ENCODE measurements at places on chromosomes 4 and X.

DNA sequence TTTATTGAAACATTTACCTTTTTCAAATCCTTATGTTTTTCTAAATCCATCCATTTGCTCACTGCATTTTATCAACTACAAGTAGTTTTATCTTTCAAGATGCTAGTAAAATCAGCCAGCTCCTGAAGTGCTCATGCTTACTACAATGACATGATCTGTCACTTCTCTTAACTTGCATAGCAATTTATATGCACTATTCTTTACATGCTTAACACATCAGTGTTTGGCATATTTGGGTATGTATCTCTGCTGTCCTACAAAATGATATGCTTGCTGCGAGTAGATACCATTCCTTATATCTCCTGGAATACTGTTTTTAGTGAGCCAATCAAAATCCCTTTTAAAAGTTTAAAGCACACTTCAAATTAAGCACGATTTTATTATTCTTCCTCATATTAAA is 2726.8 kb downstream of the PCDH7 start:
- no peak for DNase-seq

GRCh38 chrX:118720058-118720707 is 7.2 kb upstream of the IL13RA1 start:
- no peak for DNase-seq

DNA sequence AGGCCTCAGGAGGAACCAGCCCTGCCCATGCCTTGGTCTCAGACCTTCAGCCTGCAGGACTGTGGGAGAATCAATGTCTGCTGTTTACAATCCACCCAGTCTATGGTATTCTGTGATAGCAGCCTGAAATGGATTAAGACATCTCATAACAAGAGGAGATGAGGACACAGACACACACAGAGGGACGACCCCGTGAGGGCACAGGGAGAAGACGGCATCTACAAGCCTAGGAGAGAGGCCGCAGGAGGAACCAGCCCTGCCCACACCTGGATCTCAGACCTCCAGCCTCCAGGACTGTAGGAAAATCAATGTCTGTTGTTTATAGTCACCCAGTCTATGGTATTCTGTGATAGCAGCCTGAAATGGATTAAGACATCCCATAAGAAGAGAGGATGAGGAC is 3.3 kb downstream of the SLC25A6 start:
- no peak for DNase-seq

DNA sequence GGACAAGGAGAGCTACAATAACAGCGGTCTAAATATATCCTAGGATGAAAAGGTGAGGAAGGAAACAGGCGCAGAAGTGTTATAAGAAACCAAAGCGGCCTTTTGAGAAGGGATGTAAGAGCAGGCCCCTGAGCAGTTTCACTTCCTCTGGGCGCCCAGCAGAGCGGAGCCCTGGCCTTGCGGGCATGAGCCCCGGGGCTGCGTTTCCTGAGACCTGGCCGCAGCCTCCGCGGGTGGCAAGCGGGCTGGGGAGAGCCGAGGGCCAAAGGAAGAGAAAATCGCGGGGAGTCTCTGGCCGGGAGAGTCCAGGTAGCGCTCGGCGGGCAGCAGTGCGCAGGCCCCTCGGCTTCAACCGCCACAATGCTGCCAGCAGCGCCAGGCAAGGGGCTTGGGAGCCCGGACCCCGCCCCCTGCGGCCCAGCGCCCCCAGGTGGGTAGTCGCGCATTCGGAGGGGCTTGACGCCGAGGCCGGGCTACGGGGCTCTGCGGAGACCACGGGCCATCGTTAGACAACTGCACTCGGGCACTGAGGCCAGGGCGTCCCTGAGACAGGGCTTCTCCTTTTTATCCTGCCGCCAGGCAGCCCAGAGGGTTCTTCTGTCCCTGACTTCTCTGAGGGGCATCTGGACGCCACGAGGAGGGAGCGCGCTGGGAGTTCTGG is at the start of gene BANK1:
Gene BANK1 (plus strand): TSS at position 210 of the 661 bp plus-strand sequence. CDS start 151 bp downstream, at position 361.
- DNase-seq: peak; percentile 43

DNA sequence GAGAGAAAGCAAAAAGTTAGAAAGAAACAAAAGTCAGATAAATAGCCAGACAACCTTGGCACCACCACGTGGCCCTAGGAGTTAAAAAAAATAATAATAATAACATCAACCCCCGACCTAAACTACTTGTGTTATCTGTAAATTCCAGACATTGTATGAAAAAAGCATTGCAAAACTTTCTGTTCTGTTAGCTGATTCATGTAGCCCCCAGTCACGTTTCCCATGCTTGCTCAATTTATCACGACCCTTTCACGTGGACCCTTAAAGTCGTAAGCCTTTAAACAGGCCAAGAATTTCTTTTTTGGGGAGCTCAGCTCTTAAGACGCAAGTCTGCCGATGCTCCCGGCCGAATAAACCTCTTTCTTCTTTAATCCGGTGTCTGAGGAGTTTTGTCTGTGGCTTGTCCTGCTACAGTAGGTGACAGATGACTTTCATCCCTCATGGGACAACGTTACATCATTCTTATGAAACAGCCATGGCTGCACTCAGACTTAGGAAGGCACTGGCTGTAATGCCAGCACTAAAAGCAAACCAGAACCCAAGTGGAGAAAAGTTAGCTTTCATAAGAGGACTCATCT is 520 bp downstream of the ACOX3 start:
- no peak for DNase-seq

GRCh38 chr4:76641758-76642157 is 206.7 kb downstream of the SHROOM3 start:
- DNase-seq: no peak

DNA sequence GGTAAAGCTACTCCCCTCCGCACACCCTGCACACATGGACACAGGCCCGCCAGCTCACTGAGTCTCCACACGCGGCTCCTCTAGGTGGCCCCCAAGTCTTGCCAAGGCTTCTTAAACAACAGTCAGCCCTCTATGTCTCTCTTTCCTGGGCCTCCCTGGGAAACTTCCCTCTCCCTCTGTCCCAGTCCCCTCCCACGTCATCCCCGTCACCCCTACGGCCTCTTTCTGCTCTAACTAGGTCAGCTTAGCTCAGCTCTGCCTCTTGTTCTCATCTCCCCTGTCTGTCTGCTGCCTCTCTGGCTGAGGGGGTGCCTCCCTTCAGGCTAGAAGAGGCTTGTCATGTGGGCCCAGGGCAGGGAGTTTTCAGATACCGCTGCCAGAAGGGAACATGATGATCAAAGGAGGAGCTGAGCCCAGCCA is 38.8 kb downstream of the SEPTIN6 start:
- peak; percentile 54 for DNase-seq

- DNase-seq: peak; percentile 5
Measured at GRCh38 chrX:112512509-112512908, 167.2 kb downstream of the LHFPL1 start.

- DNase-seq: peak; percentile 28
Measured at GRCh38 chrX:7996414-7996813, 69.2 kb upstream of the PNPLA4 start.

GRCh38 chrX:136016881-136017280 is 31.6 kb downstream of the SLC9A6 start:
- DNase-seq: no peak

DNA sequence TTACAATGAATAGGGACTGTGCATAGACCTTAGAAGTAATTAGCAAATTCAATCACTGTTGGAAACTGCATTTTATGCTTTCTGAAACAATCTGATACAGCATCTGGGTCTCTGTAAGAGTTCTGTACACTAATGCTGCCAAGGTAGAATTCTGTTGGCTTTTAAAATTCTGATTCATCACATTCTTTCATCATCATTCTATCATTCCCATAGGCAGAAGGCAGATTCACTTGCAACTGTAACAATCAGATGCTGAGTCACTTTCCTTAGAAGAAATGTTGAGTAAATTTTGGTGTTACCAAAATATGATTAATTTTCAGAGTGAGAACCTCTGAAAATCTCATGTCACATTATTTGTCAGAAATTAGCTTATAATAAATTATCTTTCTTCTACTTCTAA is 267.2 kb downstream of the MAPK10 start:
- DNase-seq: peak; percentile 85

- DNase-seq: no peak
Measured at GRCh38 chr4:25904748-25905082, 9.3 kb upstream of the SMIM20 start.

- no peak for DNase-seq
Measured at GRCh38 chr4:168570466-168570865, 73.6 kb downstream of the PALLD start.

DNA sequence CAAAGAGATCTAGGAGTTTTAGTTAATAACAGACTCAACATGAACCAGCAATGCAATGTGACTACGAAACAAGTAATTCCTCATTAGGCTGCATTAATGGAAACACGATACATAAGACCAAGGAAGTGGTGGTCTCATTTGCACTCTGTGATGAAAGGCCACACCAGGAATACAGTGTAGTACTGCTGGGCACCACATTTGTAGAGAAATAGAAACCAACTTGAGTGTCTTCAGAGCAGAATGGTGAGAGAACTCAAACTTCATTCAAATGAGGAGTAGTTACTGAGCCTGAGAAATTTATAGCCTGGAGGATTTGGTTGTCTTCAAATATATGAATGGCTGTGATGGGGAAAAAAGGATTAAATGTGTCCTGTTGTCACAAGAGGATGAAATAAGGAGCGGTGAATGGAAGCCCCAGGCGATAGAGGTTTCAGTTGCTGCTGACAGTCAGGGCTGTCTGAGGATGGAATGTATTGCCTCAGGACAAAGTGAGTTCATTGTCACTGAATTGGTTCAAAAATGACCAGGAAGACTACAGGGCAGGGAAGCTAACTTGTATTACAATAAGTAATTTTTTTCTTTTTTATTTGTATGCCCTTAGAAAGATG is 50.9 kb downstream of the NFKB1 start:
- no peak for DNase-seq

DNA sequence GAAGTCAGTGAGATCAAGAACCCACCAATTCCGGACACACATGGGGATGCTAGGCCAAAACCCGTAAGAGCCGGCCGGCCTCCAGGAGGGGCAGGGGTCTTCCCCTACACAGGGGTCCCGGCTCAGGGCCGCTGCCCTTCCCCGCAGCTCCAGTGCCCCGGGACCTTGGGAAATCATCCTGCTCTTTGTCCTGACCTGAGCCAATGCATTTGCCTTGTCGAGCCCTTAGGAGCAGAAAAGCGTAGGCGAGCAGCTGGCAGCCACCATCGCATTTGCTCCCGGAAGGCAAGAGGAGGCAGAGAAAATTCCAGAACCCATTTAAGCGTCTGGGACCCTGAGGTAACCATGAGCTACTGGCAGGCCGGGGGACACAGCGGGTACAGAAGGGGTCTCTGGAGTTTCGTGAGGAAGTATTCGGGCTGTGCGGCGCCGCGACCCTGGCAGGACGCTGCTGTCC is 7.4 kb upstream of the TNIP2 start:
- no peak for DNase-seq

GRCh38 chrX:129013574-129013973 is 509.7 kb downstream of the SMARCA1 start:
- DNase-seq: no peak

DNA sequence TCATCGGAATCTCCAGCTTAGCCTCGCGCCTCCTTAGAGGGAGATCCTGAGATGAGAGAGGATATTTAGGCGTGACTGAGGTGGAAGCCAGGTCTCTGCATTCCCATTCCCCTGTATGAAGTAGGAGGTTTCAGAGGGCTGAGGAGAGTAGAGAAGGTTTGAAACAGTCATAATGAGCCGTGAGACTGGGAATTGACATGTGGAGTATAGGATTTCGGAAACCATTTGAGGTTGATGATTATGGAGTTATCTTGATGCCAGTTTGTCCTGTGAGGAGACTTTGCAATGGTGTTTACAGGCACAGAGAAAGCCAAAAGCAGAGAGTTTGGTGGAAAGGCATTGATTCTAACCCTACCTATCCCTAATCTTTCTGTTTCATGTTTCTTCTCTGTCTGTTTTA is 2.0 kb downstream of the CHST7 start:
- no peak for DNase-seq

DNA sequence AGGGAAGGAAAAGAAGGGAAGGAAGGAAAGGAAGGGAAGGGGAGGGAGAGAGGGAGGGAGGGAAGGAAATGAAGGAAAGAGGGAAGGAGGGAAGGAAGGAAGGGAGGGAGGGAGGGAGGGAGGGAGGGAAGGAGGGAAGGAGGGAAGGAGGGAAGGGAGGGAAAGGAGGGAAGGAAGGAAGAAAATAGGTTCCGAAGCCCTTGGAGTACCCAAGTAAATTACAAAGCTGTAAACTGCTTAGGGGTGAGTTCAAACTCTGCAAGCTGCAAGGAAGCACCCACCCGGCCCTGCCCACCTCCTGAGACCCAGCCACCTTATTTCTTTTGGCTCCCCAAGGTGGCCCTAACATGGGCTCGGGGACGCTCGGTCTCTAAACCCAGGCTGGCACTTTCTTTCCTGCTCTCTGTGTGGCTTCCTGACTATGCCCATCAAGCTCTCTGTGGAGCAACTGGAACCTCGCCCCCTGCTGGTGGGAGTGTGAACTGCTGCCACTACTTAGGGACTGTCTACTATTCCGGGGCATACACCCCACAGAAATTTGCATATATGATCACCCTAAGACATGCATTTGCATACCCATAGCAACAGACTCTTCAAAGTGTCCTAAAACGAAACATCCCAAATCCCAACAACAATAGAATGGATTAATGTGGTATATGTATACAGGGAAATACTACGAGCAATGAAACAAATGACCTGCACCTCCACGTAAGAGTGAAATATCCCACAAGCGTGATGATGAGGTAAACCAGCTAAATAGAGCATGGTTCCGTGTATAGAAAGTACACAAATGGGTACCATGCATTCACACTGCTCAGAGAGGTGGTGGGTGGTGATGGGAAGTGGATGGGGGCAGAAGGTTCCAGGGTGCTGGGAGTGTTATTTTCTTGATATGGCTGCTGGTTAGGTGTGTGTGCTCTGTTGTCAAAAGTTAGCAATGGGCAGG is 151.7 kb upstream of the TBL1X start:
- DNase-seq: no peak

DNA sequence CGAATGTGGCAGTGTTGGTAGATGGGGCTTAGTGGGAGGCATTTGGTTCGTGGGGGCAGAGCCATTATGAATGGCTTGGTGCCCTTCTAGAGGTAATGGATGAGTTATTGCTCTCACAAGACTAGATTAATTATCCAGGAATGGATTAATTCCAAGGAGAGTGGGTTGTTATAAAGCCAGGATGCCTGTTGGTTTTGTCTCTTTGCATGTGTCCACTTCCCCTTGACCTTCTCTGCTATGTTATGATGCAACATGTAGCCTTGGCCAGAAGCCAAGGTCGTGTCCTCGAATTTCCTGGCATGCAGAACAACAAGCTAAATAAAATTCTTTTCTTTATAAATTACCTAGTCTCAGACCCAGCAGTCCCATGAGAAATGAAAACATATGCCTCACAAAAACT is 111.2 kb upstream of the PLS3 start:
- DNase-seq: peak; percentile 12

- DNase-seq: peak; percentile 44
Measured at GRCh38 chr4:47933840-47934239, 19.5 kb upstream of the NFXL1 start.

DNA sequence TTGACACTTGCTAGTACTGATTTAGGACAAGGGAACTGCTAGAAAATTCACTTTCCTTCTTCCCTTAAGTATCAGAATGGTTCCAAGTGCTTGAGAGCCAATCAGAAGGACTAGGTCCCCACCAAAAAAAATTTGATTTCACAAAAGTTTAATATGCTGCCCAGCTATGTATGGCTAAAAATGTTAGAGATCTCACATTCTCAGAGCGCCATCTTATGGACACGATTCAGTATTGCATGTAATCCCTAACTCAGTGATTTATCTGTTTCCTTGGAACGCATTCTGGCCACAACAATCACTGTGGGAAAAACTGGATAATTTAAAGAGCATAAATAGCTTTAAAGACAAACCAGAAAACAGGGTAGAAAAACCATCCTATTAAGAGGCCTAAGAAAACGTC is 255.1 kb upstream of the GPC4 start:
- DNase-seq: peak; percentile 48

- no peak for DNase-seq
Measured at GRCh38 chr4:183180621-183181020, 81.6 kb downstream of the WWC2 start.

- no peak for DNase-seq
Measured at GRCh38 chr4:41181037-41181436, 33.3 kb downstream of the APBB2 start.

Measured in fibroblast of skin of abdomen (primary cell).